ENCODE measurements at places on chromosomes 6 and 20.
A peak's percentile ranks its signal among the peaks of the same experiment; 100 is the strongest.

DNA sequence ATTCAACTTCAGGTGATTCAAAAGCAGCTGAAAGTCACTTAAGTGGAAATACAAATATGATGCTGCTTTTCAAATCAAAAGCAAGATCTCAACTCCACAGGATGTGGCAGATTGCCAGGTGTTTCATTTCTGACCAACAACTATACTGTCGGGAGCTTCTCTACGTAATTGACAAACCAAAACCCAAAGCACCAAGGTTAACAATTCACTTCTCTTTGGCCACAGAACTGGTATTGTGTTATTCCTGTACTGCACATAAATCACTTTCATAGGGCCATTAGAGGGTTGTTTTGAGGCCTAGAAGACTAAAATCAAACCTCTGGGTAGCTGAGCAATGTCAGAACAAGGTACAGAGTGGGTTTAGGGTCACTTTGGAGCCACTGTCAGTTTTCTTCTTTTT lies 169.7 kb downstream of the HAO1 start:
- no peak for DNase-seq

- DNase-seq, result no peak
Observed at GRCh38 chr6:153618371-153619322, 420.4 kb upstream of the OPRM1 start.

GRCh38 chr6:52210227-52210626 lies 24.1 kb downstream of the IL17A start:
- no peak for DNase-seq

DNA sequence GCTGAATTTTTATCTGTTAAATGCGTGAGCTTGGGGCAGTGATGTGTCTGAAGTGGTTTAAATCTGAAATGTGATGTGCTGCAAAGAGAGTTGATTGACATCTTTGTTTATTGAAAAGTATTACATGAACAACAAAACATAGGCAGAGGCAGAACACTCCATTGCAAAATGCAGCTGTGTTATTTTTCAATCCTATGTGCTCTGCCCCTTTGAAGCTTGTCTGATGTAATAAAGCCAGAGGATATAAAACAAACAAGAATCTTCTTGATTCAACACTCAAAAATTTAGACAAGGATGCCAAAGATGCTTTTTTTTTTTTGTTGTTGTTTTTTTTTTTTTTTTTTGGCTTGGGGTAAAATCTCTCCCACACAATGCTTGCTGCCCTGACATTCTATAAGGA lies 482.4 kb upstream of the MMS22L start:
- no peak for DNase-seq

DNA sequence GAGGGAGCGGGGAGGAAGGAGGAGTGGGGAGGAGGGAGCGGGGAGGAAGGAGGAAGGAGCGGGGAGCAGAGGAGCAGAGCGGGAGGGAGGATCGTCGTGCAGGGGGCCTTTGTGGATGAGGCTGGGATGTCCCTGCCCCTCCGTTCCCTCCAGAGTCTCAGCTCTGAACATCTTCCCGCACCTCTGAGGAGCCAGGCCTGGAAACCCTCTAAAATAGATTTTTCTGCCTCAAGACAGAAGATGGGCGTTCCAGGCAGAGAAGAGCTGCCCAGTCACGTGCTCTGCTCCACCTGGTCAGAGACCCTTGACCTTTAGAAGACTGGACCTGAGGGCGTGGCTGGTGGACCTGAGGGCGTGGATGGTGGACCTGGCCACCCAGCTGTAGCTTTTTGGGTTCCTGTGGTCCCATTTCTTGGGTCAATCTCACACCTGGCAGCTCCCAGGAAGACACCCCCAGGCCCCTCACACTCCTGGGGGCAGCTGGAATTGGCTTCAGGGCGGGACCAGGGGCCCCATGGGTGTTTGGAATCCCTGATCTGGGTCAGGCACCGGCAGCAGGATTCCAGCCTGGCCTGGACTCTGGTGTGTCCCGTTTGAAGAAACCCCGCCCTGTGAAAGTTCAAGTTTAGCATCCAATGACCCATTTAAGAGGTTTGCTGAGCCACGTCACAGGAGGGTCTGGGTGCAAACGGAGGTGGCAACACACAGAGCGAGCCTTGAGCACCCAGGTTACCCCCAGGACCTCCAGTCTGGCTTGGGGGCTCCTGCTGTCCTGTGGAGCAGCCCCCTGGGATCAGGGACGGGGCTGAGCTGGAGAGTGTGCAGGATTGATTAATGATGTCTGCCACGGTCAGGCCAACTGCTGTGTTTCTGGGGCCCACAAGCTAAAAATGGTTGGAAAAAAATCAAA lies 96.9 kb upstream of the BHLHE23 start:
- no peak for DNase-seq

- no peak for DNase-seq
Observed at GRCh38 chr20:31565699-31566318, 39.3 kb upstream of the ID1 start.

- no peak for DNase-seq
Observed at GRCh38 chr6:14228571-14228970, 111.0 kb downstream of the CD83 start.

GRCh38 chr6:145562771-145563615 lies 172.3 kb downstream of the EPM2A start:
- DNase-seq, result no peak

DNA sequence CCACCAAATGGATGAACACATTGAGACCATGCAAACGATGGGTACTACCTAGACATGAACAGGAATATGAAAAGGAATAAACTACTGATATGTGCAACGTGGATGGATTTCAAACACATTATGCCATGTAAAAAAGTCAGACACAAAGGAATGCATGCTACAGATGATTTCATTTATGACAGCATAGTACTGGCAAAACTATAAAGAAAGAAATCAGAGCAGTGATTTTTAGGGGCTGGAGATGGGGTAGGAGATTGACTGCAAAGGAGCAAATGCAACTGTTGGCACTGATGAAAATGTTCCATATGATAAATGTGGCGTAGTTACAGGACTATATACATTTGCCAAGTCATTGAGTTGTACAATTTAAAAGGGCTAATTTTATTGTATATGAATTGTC lies 13.4 kb upstream of the COL12A1 start:
- DNase-seq, result no peak

DNA sequence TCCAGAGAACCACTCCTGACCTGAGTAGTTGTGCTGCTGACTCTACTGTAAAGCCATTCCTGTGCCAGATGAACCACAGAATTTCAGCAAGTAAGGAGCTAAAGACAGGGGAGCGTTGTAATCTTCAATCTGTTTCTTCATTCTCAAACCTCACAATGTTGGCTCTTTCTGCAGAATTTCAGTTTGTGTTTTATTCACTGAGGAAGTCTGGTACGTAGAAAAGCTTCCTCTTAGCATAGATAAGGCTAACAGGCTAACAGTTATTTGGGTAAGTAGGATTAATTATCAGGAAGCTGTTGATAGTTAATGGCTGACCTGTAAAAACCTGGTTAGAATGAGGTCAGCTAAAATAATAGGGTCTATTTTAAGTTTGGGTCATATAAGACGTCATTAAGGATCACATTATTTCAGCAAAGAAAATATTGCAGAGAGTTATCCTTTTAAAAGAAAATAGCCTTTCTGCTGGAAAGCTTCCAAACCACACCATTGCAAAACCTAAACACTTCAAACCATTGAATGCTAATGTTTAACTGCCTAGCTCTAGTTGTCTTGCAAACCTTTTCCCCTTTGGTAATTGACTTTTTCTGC lies 14.1 kb upstream of the TENT5A start:
- DNase-seq, result peak; percentile 100

DNA sequence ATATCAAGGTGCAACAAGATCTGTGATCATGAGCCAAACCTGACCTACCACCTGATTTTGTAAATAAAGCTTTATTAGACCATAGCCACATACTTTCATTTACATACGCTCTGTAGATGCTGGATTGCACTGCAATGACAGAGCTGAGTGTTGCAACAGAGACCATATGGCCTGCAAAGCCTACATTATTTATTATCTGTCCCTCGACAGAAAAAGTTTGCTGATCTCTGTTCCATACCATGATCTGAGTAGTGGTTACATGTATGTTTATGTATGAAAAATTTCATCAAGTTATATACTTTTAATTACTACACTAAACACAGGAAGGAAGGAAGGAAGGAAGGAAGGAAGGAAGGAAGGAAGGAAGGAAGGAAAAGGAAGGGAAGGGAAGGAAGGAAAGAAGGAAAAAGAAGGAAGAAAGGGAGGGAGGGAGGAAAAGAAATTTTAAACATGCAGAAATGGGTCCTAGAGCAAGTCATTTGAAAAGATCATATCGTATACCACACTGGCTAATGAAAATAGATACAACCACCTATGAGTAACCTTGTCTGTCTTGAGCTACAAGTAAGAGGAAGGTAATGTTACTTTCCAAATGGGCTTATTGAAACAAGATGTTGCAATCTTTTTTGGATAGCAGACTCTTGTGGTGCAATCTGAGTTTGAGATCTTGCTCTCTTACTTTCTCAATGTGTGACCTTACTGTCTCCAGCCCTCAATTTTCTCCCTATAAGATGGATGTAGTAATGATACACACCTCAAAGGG lies 441.0 kb downstream of the KIF16B start:
- DNase-seq, result no peak

- DNase-seq, result peak; percentile 68
Observed at GRCh38 chr6:44475779-44476434, 88.4 kb downstream of the CDC5L start.

GRCh38 chr6:40817369-40817768 lies 221.7 kb downstream of the UNC5CL start:
- no peak for DNase-seq

GRCh38 chr6:32111424-32112066 lies 2.4 kb upstream of the TNXB start:
- DNase-seq, result no peak

- DNase-seq, result no peak
Observed at GRCh38 chr20:58585753-58586540, 65.1 kb upstream of the STX16 start.

DNA sequence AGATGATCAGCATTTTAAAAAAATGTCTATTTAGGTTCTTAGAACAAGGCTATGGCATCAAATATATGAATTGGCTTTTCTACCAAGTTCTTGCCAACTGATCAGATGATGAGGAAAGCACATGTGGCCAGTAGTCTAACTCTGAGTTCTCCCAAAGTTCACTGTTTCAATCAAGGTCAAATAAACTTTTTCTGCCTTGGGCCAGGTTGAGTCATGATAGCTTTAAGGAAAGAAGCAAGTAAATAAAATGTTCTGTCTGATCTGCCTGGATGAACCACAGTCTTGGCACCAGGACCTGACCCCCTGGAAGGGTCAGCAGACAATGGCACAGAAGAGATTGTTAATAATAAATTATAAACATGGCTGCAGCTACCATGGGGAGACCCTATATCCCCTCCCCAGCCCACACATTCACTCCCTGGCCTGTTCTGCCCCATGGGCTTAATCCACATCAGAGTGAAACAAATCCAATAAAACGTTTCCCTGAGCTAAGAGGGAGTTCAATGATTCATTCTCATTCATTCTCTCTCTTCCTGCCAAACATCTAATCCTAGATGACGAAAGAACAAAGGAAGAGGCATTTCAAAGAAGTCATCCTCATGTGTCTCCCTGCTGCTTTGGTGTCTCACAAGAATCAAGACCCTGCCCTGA lies 661.6 kb downstream of the DHX35 start:
- no peak for DNase-seq

DNA sequence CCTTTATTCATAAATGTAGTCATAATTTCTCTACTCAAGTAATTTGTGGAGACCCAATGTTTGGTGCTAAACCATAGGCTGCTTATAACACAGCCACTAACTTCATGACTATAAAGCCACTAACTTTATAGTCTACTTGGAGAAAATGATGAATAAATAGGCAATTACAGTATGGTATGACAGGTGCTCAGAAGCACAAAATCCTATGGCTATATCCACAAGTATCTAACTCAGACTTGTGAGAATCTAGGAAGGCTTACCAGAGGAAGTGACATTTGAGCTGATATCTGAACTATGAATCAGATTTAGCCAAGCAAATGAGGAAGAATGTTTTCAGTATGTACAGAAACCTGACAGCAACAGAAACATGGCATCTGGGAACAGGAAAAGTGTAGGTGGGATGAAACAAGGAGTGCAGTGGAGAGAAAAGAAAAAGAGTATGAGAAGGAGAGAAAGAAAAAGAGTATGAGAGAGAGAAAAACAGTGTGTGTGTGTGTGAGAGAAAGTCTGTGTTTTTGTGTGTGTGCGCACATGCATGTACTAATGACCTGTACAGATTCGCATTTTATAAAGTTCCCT lies 59.9 kb downstream of the REV3L start:
- DNase-seq, result peak; percentile 27

GRCh38 chr20:1824181-1824580 lies 71.0 kb upstream of the SIRPA start:
- DNase-seq, result peak; percentile 72

- DNase-seq, result no peak
Observed at GRCh38 chr20:63064310-63064709, 57.5 kb upstream of the BHLHE23 start.

DNA sequence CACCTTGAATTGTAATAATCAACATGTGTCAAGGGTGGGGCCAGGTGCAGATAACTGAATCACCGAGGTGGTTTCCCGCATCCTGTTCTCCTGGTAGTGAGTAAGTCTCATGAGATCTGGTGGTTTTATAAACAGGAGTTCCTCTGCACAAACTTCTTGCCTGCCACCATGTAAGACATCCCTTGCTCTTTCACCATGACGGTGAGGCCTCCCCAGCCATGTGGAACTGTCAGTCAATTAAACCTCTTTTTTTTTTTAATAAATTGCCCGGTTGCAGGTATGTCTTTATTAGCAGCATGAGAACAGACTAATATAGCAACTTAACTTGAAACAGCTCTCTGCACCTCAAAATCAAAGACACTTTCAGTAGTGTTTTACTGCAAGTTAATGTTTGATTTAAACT lies 121.6 kb downstream of the OGFRL1 start:
- DNase-seq, result no peak

DNA sequence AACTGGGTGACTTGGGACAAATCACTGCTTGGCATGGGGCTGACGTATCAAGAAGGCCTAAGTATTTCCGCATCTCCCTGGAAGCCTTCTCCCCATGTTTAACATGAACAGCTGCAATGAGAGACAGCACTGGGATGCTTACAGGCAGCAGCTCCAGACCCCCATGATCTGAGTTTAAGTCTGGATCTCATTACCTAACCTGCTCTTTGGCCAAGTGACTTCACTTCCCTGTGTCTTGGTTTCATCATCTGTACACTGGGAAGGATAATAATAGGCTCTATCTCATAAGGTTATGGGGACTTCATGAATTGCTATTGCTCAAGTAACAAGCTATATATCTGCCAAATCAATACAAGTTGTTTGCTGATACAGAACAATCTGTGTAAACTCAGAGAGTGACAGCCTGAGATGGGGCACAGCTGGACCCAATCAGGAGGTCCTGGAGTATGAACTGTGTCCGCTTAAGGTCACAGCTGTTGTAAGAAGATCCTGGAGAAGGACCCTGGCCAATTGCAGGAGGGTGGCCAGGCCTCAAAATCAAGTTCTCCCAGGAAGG lies 56.0 kb downstream of the TGM2 start:
- DNase-seq, result no peak

DNA sequence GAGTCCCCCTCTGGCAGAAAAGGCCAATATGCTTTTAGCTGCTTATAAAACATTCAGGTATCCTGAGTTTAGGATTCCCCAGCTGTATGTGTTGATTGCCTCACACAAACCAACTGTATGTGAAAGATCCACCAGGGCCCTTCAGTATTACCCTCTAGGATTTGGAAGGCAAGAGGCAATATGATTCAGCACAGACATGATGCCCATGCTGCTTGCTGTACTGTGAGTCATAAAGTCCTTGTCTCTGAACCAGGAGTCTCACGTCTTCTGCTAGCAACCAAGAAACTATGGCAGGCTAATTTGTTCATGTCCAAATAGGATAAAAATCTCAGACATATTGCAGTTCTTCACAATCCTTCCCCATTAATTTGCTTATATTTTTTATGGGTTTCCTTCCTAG lies 789.2 kb upstream of the SLC35B3 start:
- DNase-seq, result no peak
